ENCODE measurements at places on chromosomes 12 and 14. TPM values are rescaled to one million over a fixed set of nuclear protein-coding genes. Genes with fewer than 3 reads are reported as not detected.

DNA sequence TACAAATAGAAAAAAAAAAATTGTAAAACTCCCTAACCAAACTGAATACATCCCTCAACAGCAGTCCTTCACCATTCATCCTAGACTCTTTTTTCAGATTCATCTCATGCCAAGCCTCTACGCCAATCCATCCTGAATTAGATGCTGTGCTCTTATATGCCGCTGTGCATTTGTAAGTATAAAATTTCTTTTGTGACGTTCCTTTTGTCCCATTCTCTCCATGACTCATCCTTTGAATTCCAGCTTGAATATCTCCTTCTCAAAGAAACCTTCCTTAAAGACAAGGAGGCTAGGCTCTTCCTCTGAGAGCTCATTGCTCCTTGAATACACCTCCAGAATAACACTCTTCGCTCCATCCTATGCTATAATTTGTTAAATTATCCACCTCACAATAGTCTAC is 359.2 kb downstream of the RMST start:
- no peak overlapping the region for H3K4me3 ChIP-seq
- no peaks in the 10 kb centered on the region for H3K27me3 ChIP-seq
- H3K27ac ChIP-seq: no peak overlapping the region
- no peak for DNase-seq
- no peaks in the 10 kb centered on the region for H3K36me3 ChIP-seq

DNA sequence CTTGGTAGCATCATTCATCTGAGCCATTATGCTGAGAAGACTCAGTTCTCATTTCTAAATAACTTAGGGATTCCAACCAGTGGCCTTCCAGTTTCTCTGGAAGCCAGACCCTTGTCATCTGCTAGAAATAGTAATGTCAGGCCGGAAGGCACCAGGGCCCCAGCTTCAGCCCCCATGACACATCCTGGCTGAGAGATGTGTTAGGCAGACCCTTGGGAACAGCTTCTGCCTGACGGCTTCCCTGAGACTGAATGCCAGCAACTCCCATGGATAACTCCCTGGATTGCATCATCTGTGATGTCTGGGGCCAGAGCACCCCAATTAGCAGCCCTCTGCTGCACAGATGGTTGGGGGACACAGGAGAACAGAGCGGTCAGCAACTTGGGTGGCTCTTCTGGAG is 583.5 kb upstream of the TBX3 start:
- peak; percentile 28 for DNase-seq
- H3K36me3 ChIP-seq: no peaks in the 10 kb centered on the region
- no peaks in the 10 kb centered on the region for H3K27me3 ChIP-seq
- no peak overlapping the region for H3K4me3 ChIP-seq

DNA sequence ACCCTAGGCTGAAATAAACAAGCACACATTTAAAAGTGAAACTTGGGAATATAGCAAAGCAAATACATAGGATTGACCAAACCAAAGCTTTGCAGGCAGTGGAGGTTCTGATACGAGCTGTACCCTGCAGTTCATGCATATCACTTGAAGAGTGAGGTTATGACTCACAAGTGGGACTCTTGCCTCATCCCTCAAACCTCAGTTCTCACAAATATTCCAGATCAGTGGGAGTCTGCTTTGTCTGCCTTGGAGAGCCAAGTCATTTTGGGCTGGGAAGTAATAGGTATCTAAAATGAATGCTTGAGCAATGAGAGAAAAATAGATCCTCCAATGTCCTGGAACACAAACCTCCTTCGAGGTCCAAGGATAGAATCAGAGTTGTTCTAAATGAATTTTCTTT is 116.4 kb downstream of the LRIG3 start:
- DNase-seq: peak; percentile 85
- peak overlapping the region; percentile 5 for H3K27ac ChIP-seq
- H3K36me3 ChIP-seq: no peaks in the 10 kb centered on the region
- no peak overlapping the region for H3K4me3 ChIP-seq
- peaks cover 12% of the 10 kb centered on the region for H3K4me1 ChIP-seq
- no peaks in the 10 kb centered on the region for H3K27me3 ChIP-seq

GRCh38 chr14:81884382-81884781 is 350.7 kb upstream of the SEL1L start:
- H3K27me3 ChIP-seq: no peaks in the 10 kb centered on the region
- no peaks in the 10 kb centered on the region for H3K4me1 ChIP-seq
- no peaks in the 10 kb centered on the region for H3K36me3 ChIP-seq
- no peak for DNase-seq

GRCh38 chr14:21486640-21487087 is 9.7 kb downstream of the TOX4 start:
- peak overlapping the region; percentile 63 for H3K27ac ChIP-seq
- DNase-seq: peak; percentile 88
- no peaks in the 10 kb centered on the region for H3K27me3 ChIP-seq

- no peaks in the 10 kb centered on the region for H3K27me3 ChIP-seq
- peaks cover 4% of the 10 kb centered on the region for H3K4me1 ChIP-seq
- DNase-seq: no peak
- no peaks in the 10 kb centered on the region for H3K36me3 ChIP-seq
- no peak overlapping the region for H3K27ac ChIP-seq
- H3K4me3 ChIP-seq: no peak overlapping the region
Measured at GRCh38 chr12:42945927-42946326, 356.4 kb upstream of the PRICKLE1 start.

- H3K27me3 ChIP-seq: no peaks in the 10 kb centered on the region
- peaks cover 62% of the 10 kb centered on the region for H3K4me1 ChIP-seq
- peak; percentile 85 for DNase-seq
- peak overlapping the region; percentile 82 for H3K27ac ChIP-seq
- no peaks in the 10 kb centered on the region for H3K36me3 ChIP-seq
Measured at GRCh38 chr12:89181271-89181920, 170.9 kb downstream of the DUSP6 start.

GRCh38 chr14:48983351-48983888 is 602.8 kb downstream of the RPS29 start:
- H3K4me1 ChIP-seq: no peaks in the 10 kb centered on the region
- no peak overlapping the region for H3K27ac ChIP-seq

DNA sequence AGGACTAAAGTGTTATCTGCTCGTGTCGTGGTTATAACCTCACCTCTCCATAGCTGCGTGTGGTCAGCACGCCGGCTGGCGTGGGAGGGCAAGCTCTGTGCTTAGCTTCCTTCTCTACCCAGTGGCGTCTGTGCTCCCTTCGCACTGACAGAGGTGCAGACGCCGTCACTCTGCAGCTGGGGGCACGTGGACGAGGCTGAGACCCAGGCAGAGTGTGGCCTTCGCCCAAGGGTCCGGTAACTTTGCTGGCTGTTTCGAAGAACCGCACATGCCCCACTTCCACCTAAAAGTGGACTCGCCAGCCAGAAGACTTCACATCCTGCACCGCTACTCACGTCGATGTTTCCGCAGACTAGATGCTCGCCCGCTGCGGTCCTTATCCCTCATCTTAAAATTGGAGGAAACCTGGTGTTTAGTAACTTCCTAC is 35.9 kb upstream of the DYNC1H1 start:
- H3K27me3 ChIP-seq: no peaks in the 10 kb centered on the region
- peak overlapping the region; percentile 80 for H3K27ac ChIP-seq
- peaks cover 17% of the 10 kb centered on the region for H3K4me1 ChIP-seq
- H3K4me3 ChIP-seq: no peak overlapping the region
- DNase-seq: no peak

DNA sequence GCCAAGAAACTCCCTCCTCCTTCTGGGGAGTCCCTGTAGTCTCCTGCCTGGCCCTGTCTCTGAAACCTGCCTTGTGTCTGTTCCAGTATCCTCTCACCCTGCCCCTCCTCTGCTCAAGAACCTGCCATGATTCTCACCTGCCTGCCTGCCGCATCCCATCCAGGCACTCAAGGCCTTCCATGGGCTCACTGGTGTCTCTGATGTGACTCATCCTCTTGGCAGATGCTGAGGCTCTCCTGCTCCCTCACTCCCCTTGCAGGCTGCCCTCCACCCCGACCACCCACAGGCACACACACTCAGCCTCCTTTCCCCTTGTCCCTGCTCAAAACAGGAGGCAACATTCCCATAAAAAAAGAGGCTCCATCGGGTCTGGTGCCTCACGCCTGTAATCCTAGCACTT is 5.8 kb upstream of the BEGAIN start:
- no peaks in the 10 kb centered on the region for H3K4me1 ChIP-seq
- DNase-seq: no peak
- H3K36me3 ChIP-seq: no peaks in the 10 kb centered on the region
- no peak overlapping the region for H3K27ac ChIP-seq

- no peak overlapping the region for H3K4me3 ChIP-seq
- H3K36me3 ChIP-seq: no peaks in the 10 kb centered on the region
- no peak for DNase-seq
- H3K27me3 ChIP-seq: no peaks in the 10 kb centered on the region
Measured at GRCh38 chr12:121705514-121705913, 7.0 kb upstream of the TMEM120B start.

Gene KCNA5
- not detected for total RNA-seq

Gene FGF23
- not detected for total RNA-seq

Gene TEX52
- total RNA-seq: not detected
